ENCODE measurements at places on chromosomes 16 and 17. TPM values are rescaled to one million over a fixed set of nuclear protein-coding genes. Genes with fewer than 3 reads are reported as not detected.
A peak's percentile ranks its signal among the peaks of the same experiment; 100 is the strongest.

DNA sequence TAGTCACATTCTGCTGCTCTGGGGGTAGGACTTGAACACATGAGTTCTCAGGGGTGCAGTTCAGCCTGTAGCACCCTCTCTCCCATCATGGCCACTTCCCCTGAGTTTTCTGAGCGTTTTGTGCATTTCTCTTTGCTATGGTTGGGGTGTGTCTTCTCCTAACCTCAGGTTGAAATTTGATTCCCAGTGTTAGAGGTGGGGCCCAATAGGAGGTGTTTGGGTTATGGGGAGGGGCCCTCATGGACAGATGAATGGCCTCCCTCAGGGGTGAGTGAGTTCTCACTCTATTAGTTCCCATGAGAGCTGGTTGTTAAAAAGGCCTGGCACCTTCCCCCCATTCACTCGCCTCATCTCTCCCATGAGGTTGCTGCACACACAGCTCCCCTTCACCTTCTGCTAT is 101.1 kb downstream of the FOXL1 start:
- no peak for DNase-seq

Gene SYT17
- 26.4 TPM for total RNA-seq

DNA sequence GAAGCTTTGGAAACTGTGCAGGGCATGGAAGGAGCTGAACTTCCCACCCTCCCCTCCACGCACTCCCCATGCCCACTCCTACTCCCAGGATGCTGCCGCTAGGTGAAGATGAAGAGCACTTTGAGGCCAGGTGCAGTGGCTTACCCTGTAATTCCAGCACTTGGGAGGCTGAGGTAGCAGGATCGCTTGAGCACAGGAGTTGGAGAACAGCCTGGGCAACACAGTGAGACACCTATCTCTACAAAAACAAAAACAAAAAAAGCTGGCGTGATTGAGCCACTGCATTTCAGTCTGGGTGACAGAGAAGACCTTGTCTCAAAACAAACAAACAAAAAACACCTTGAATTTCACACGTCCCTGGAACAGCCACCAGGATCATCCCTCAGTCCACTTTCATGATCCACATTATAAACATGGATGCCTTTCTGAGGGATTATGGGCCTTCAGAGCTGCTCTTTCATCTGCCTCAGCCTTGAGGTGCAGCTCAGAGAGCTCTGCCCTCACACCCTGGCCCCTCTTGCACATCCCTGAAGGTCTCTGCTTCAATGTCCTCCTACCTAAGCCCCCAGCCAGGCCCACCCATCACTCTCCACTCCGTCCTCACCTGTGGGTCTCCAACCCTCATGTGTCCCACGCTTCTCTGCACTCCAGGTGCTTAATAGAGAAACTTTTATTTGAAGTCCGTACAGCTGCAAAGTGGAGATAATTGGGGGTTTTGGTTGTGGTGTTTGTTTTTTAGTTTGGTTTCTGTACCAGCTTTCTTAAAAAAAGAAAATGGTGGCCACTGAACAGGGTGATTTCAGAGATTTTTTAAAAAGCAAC is 25.8 kb downstream of the PHB1 start:
- DNase-seq = no peak

GRCh38 chr16:83843657-83844056 is 35.9 kb downstream of the HSBP1 start:
- no peak for DNase-seq

DNA sequence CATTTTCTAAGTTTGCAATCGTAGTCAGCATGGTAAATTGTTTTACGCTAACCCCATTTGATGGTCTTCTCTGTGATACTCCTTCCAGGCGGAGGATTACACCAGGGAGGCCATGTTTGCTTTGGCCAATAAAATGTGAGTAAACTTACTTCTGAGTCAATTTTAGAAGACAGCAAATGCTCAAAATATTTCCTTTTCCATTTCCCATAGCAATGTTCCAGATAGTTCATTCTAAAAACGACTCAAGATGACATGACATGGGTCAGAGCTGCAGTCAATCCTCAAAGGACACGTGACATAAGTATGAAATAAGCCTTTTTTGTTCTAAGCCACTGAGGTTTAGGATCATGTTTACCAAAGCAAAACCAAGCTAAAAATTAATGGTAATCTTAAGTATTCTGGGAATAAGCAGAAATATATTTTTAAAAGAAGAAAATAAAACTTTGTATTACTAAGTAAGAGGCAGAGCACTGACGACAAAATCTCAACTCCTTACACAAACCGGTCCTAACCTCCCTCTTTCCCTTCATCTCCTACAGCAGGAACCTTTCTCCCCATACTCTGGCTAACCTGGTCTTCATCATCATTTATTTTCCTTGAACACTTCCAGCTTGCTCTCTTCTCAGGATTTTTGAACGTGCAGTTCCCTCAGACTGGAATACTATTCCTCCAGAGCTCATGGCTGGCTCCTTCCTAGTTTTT is 266.2 kb downstream of the CEP112 start:
- no peak for DNase-seq

DNA sequence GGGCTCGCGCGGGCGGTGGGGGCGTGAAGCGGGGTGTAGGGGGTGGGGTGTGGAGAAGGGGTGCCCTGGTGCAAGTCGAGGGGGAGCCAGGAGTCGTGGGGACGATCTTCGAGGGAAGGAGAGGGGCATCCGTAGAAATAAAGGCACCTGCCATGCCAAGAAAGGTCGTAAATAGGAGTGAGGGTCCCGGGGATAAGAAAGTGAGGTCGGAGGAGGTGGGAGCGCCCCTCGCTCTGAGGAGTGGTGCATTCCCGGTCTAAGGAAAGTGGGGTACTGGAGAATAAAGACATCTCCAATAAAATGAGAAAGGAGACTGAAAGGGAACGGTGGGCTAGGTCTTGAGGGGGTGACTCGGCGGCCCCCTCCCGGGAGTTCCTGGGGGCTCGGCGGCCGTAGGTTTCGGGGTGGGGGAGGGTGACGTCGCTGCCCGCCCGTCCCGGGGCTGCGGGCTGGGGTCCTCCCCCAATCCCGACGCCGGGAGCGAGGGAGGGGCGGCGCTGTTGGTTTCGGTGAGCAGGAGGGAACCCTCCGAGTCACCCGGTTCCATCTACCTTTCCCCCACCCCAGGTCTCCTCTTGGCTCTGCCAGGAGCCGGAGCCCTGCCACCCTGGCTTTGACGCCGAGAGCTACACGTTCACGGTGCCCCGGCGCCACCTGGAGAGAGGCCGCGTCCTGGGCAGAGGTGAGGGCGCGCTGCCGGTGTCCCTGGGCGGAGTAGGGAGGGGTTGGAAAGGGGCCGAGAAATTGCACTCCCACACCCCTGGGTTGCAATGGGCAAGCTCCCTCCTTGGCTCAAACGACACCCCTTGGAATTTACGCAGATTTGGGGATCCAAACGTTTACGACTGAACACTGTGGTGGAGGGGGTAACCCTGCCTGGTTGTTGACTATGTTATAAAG is 888 bp downstream of the CDH1 start:
- peak; percentile 84 for DNase-seq

DNA sequence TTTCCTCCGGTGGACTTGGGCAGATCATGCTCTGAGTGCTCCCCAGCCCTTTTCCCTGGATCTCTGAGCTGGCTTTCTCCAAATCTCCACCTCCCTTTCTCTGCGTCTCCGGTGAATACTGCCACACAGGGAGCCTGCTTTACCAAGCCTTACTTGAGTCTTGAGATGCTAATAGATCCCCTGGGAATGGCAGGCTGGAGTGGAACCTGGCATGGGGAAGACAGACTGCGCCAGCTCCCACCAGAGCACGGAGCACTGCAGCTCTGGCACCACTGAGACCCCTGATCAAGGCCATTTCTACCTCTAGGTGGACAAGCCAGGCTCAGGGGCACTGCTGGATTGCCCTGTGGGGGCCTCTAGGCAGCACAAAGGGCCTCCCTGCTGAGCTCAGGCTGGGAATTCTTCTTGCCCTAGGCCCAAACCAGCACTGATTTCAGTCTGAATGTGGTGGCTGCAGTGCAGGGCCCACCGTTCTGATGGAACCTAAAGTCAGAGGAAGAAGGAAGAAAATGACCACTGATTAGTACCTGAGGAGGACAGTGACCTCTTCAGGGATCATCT is 74.3 kb upstream of the CRHR1 start:
- DNase-seq = no peak

Gene DYNLRB2
- not detected for total RNA-seq

Gene SCIMP
- total RNA-seq = not detected

- no peak for DNase-seq
Measured at GRCh38 chr17:5362162-5362811, 57.2 kb downstream of the NUP88 start.

DNA sequence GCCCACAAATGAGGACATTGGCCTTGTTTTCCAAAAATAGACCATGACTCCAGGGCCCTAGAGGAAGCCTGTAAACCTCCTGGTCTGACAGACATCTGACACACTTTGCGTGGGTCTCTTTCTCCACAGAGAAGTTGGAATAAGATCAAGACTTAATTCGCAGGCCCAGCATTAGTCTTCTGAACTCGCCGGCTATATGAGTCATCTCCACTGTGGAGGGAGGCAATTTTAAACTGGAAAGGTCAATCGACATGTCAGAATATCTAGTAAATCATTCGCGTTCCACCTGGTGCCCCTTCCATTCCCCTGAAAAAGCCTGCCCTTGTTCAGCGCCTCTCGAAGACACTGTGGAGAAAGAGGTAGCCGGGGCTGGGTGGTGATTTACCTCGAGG is 140.1 kb downstream of the CLEC16A start:
- peak; percentile 68 for DNase-seq

DNA sequence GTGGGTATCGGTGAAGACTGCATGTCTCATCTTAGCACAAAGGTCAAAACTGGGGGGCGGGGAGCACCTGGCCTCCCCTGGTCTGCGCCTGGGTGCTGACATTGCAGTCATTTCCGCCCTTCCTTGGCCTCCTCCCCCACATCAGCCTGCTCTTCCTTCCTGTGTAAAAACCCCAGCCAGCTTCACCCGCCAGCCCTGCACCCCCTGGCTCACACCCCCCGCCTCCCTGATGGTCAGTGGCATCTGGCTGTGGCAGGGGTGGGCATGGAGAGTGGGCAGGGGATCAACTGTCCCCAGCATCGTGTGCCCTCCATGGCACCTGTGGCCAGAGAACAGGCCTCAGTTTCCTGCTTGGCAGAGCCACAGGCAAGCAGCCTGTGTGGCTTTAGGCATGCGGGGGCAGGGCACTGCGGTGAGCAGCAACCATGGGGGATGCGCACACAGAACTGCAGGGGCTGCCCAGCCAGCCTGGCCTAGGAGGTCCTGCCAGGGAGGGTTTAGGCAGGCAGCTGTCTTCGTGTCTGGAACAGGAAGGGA is 26.5 kb upstream of the LASP1NB start:
- DNase-seq = peak; percentile 69

GRCh38 chr16:10070591-10070990 is 111.6 kb downstream of the GRIN2A start:
- no peak for DNase-seq

GRCh38 chr16:23318639-23319038 is 16.5 kb downstream of the SCNN1B start:
- DNase-seq = peak; percentile 74

GRCh38 chr16:10239640-10240039 is 57.4 kb upstream of the GRIN2A start:
- no peak for DNase-seq

Gene CCL3
- not detected for total RNA-seq

Gene CTRB1
- total RNA-seq = not detected

DNA sequence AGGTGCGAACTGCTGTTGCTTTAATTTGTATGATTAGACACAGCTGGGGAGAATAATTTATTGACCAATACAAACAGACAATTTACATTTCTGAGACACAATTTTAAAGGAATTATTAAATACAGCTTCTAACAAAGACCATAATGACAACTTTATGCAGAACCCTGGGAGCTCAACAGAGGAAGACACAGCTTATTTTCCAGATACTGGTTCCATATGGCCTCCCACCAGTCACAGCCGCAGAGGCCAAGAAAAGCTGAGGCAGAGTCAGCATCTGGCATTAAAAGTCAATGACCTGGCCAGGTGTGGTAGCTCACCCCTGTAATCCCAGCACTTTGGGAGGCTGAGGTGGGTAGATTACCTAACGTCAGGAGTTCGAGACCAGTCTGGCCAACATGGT is 66.1 kb upstream of the BCAR1 start:
- no peak for DNase-seq

DNA sequence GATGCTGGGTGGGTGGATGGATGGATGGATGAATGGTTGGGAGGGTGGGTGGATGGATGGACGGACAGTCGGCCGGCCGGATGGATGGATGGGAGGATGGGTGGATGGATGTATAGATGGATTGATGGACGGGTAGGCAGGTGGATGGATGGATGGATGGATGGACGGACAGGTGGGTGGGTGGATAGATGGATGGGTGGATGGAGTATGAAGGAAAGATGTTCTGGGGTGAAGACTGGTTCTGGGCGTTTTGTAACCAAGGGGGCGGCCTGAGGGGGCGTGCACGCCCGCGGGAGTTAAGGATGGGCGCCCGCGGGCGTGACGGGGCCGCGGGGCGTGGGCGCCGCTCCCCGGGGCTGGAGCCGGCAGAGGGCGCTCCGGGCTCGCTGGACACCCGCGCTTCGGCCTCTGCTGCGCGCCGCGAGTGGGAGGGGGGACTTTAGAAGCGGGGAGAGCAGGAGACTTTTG is at the start of gene NECAB2:
TSS of gene NECAB2 (plus strand) at position 407 of the 468 bp plus-strand sequence. CDS start 405 bp downstream, outside the sequence.
- DNase-seq = peak; percentile 43

GRCh38 chr16:47025641-47026040 is 52.2 kb upstream of the DNAJA2 start:
- no peak for DNase-seq

Gene WFIKKN2
- total RNA-seq = not detected

- no peak for DNase-seq
Measured at GRCh38 chr17:48841395-48841831, 10.6 kb downstream of the CALCOCO2 start.

GRCh38 chr16:62038646-62039045 is 2.4 kb upstream of the CDH8 start:
- no peak for DNase-seq

- no peak for DNase-seq
Measured at GRCh38 chr17:43577664-43578403, 31.7 kb upstream of the ETV4 start.

DNA sequence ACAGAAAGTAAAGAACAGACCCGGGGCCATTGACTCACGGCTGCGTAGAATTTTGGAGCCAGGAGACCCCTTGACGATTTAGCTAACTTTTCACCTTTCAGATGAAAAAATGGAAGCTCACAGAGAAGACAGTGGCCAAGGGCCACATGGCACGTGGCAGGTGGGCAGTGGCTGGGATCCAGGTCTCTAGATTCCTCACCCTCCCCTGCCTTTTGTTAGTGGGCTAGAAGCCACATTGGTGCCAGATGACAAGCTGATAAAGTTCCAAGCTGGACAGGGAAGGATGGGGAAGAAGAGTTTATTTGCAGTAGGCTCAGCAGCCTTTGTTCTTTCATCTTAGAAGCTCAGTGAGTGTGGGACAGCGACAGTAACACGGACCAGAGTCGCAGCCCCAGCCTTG is 105.8 kb downstream of the SPACA3 start:
- DNase-seq = no peak

All from stomach (tissue), 19 donors.